ENCODE measurements at places on chromosomes 3 and 15.

GRCh38 chr3:159266779-159267178 lies 464.9 kb downstream of the MFSD1 start:
- no peak for DNase-seq

DNA sequence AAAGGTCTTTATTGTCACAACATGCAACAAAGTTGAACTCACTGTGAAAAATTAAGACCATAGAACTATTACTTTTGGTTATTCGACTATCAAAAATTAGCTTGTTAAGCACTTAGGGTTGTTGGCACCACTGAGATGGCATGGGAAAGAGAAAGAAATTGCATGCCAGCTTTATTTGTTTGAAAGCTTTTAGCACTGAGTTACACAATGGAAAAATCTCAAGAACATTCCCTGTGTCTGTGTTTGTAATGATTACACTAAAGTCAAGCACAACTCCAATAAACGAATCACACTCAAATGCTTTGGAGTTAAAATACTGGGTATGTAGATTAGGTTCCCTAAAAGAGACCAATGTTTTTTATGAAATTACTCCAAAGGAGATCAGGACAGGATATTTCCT lies 158.6 kb upstream of the COL8A1 start:
- no peak for DNase-seq

DNA sequence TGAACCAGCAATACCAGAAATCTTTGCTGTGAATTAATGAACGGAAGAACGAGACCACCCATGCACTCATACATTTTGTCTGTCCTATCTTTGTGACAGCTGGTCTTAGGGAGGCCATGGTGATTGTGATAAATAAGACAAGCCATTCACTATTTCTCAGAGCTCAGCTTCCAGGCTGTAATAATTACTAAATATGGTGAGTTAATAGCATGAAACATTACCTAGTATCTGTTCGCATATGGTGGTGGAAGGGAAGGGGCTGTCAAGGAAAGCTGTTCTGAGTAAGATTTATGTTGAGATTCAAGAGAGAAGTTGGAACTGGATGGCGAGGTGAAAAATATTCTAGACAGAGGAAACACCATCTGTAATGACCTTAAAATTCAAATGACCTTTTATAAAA lies 719.0 kb upstream of the ZNF385D start:
- DNase-seq: no peak

DNA sequence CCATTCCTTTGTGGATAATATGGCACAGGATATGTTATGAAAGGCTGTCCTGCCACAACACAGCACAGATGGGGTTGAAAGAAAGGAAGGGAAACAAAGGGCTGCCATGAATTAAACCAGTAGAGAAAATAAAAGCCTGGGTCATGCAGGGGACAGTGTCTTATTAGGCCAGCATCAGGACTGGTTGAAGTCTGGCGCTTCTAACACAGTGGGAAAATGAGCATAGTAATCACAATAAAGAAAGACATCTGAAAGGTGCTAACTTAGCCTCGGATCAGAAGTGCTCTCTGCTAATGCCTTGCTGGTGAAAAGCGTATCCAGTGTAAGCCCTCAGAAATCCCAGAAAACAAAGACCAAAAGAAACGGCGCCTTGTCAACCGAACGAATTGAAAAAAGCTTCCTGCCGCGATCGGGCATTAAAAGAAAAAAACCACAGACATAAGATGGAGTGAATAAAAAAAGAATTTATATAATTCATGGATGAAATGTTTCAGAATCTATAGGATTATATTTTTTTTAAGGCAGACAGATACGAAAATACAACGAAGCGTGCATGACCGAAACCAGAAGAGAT lies 566 bp upstream of the MKRN3 start:
- DNase-seq: no peak

GRCh38 chr3:63029326-63029725 lies 154.1 kb upstream of the CADPS start:
- no peak for DNase-seq

DNA sequence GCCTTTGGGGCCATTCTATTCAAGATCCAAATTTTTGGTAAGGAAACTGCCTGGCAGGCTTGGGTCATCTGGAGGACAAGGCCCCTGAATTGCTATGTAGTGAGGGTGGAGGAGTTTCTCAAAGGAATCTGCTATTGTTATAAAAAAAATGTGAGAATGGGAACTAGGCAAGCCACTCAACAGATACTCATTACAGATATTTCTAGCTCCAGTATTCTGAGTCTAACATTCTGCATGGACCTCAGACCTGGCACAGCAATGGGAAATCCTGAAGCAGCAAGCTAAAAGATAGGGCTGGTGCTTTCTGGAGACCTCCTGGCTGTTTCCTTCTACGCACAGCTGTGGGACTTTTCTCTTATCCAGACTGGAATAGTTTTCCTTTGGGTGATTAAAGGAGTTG lies 430.7 kb upstream of the RBMS3 start:
- DNase-seq: no peak

DNA sequence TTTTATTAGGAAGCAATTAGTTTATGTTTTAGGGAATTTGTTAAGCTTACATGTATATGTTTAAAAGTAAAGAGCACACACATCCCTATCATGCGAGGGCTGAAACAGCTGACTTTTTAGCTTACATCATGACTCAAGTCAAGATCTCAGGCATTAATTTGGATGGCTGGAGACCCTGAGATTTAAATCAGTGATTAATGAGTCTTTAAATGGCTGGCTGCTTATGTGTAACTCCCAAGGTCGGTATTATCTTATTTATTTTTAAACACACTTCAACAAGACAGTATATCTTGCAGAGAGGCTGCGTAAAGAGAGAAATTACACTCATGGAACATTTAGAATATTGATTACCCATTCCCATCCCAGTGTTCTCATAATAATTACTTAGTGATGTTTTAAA lies 169.4 kb downstream of the KBTBD8 start:
- no peak for DNase-seq

GRCh38 chr15:52086011-52086786 lies 26.4 kb downstream of the BCL2L10 start:
- no peak for DNase-seq

- DNase-seq: no peak
Measured at GRCh38 chr15:95857124-95857757, 473.3 kb upstream of the NR2F2 start.

GRCh38 chr15:90362936-90363212 lies 10.8 kb downstream of the ZNF774 start:
- DNase-seq: no peak

- DNase-seq: no peak
Measured at GRCh38 chr3:66583424-66584040, 82.7 kb upstream of the LRIG1 start.

DNA sequence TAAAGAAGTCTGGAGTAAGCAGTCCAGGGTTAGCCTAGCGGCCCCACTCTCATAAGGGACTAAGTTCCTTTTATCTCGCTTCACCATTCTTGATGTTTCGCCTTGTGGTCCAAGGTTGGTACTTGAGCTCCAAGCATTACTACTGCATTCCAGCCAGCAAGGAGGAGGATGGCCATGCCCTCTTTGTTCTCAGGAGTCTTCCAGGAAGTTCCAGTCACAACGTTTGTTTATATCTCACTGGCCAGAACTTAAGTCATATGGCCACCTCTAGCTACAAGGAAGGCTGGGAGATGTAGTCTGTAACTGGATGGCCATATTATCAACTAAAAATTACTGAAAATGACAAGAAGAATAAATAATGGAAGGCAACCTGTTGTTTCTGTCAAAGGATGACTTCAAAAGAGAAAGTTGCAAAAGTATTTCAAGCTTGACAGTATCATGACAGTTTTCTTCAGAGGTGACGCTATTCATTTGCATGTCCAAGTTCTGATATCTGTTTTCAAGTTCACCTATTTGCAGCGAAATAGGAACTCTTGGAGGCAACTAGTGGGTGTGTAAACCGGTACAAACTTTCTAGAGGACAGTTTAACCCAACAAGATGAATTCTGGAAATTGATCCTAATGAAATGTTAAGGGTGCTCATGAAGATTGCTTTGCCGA lies 118.6 kb downstream of the PGPEP1L start:
- no peak for DNase-seq

- DNase-seq: no peak
Measured at GRCh38 chr3:73509816-73510215, 114.9 kb downstream of the PDZRN3 start.

- no peak for DNase-seq
Measured at GRCh38 chr15:99442252-99442897, 123.4 kb upstream of the MEF2A start.

DNA sequence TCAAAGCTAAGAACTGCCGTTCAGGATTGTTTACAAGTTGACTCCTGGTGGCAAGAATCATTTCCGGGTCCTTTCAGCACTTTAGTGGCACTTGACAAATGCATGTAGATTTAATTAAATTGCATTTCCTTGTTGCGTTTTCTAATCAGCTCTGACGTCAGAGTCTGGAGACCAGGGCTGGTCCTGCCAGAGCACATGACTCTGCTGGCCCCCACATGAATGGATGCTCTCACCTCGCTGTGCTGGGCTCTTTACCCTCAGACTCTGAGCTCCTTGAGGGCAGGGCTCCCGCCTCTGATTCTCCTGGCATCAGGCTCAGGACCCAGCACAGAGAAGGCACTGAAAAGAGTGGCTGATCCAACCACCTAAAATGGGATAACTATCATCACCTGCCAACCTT lies 69.4 kb downstream of the FEM1B start:
- DNase-seq: no peak

DNA sequence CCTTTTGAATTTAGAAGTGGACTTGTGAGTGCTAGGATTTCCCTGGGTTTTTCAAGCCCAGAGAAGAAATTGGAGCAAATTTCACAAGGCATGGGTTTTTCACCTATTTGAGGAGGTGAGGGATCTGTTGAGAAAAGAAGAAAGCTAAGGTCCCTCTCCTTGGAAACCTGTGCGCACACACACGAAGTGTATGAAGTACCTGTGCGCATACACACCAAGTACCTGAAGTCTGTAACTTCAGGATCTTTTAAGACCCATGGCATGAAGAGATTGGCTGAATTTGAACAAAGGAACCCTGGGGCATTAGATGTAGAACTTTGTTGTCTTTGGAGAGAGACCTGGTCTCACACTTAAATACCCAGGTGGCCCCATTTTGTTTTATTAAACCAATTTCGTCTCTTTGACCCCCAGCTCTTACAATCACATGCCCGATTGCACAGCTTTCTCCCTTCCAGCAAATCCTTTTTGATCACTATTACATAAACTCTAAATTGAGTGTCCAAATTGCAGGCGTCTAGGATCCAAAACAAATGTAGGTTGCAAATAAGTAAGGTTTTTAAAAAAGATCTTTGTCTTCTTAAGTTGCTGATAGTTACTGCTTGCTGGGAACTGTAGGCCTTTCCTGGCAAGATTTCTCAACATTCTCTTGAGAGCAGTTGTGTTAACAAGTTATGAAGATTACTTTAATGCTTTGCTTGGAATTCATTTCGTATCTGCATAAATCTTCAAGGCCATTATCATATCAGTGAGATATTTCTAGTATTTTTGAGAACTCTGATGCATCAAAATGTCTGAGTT lies 64.3 kb downstream of the CMTM8 start:
- DNase-seq: no peak

GRCh38 chr15:75138016-75138999 lies 63.4 kb upstream of the C15orf39 start:
- DNase-seq: no peak

All from CD4-positive, alpha-beta T cell treated with Interleukin-10 for 1 hour (primary cell).